ENCODE measurements at places on chromosomes 5 and 9.

GRCh38 chr9:19938990-19939733 lies 150.3 kb upstream of the SLC24A2 start:
- DNase-seq = no peak

DNA sequence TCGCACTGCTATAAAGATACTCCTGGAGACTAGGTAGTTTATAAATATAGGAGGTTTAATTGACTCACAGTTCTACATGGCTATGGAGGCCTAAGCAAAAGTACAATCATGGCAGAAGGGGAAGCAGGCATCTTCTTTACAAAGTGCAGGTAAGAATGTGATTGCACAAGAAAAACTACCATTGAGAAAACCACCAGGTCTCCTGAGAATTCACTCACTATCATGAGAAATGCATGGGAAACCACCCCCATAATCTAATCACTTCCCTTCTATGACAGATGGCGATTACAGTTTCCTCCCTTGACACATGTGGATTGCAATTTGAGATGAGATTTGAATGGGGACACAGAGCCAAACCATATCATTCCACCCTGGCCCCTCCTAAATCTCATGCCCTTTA lies 121.2 kb upstream of the ST8SIA4 start:
- no peak for DNase-seq

GRCh38 chr5:67003935-67004729 lies 192.5 kb downstream of the CD180 start:
- peak; percentile 83 for DNase-seq

DNA sequence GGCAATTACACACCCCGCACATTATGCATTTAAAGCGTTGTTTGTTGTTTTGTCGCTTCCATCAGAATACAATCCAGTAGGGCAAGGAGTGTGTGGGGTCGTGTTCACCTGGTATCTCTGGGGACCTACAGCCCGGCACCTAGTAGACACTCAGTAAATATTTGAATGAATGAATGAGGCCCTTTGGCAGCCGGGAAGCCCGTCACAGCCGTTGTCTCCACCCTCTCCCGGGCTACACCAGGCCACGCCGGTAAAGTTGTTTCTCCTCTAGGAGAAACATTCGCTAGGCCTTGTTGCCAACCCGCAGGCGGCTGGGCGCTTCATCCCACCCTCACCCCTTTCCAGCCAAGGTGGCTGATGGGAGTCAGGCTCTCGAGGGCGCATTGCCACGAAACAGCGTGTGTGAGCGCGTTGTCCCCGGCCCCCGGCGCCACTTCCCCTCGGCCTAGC lies 876 bp upstream of the JAK2 start:
- no peak for DNase-seq

DNA sequence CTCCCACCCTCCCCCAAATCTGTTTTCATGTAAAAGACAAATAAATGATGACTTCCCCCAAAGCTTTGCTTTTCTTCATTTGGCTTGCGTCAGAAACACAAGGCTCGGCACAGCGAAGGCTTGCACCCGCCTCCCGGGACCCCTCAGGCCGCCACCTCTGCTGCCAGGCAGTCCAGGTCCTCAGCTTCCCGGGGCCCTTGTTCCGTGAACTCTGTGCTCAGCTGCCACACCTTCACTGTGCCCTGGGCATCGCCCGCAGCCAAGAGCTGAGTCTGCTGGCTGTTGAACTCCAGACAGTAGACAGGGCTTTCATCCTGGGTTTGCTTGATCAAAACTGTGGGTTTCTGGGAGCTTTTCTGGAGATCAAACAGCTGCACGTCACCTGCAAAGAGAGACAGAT lies 23.0 kb downstream of the DYNC2I2 start:
- DNase-seq = no peak

DNA sequence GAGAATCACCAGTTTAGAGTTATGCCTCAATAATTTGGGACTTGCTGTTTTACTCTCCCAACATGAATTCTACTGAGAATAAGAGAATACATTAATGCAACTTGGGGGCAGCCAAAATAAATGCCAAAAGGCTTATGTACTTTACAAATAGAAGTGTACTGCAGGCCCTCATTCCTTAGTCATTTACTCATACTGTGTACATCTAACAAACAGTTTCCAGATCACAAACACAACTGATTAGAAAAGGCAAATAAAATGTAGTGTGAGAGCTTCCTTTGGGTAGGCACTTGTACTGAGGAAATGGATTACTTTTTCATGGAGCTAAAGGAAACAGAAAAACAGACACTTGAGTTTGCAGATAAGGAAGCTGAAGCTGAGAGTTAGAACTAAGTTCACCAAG lies 12.6 kb downstream of the ANKDD1B start:
- DNase-seq = no peak

All from glutamatergic neuron (in vitro differentiated cells).